ENCODE measurements at places on chromosomes 12 and 14.

DNA sequence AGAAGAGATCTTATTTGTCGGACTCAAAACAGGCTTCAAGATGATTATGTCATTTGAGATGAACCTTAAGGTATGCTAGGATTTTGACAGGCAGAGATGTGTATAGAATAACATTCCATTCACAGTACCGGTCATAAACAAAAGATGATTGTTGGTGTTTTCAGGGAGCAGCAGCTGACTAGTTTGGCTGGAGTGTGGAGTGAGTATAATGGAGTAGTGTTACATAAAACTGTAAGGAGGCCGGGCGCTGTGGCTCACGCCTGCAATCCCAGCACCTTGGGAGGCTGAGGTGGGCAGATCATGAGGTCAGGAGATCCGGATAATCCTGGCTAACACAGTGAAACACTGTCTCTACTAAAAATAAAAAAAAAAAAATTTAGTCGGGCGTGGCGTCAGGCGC lies 23.9 kb downstream of the SERPINA10 start:
- DNase-seq = no peak

GRCh38 chr14:104386151-104386841 lies 193.3 kb upstream of the C14orf180 start:
- DNase-seq = no peak

- DNase-seq = no peak
These were observed 2.1 kb downstream of the USP5 start for GRCh38 chr12:6854036-6854435.

- DNase-seq = no peak
These were observed 337.5 kb downstream of the FLRT2 start for GRCh38 chr14:85867450-85867849.

- no peak for DNase-seq
These were observed 183.8 kb upstream of the HIF1A start for GRCh38 chr14:61511558-61511948.

GRCh38 chr12:132622437-132623071 lies 4.0 kb downstream of the P2RX2 start:
- DNase-seq = no peak

DNA sequence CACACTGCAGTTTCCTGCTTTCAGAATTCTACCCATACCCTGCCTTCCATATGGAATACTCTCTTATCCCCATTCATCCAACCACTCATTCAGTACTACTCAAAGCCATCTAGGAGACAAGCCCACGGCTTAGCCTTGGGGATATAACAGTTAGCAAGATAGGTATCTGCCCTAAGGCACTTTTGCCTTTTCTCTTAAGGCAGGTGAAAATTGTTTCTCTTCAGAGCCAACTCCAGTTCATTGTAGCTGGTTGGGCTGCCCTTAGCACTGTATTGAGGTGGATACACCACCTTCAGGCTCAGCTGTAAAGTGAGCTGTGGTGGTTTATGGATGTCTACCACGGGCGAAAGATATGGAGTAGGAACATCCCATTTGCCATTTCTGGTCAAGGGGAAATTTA lies 729.7 kb upstream of the TBX3 start:
- DNase-seq = no peak

DNA sequence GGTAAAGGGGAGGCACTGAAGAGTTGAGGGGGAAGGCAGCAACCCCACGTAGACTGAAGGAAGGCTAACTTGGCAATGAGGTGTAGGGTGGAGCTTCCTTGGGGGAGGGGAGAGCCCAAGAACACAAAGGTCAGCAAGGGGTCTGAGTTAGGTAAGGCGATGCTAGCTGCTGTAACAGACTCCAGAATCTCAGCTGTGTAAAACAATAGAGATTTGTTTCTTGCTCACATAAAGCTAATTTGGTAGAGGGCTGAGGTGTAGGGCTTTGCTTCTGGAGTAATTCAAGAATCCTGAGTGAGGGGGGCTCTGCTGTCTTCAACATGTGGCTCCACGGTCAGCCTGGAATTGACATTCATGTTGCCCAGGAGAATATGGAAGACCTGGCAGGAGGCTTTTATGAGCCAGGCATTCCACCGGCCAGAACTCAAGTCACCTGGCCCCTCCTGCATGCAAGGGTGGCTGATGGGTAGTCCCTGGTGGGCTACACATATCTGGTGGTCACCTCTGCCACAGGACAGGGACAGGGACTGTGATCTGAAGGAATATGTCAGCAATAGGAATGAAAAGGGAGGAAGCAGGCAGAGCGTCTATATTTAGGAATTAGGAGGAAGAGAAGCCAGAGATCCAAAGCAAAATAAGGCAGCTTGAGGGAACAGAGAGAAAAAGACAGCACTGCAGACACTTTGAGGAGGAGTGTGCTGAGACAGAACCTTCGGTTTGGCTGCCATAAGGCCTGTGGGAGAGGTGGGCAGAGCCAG lies 153.7 kb downstream of the ZFP36L1 start:
- DNase-seq = no peak

DNA sequence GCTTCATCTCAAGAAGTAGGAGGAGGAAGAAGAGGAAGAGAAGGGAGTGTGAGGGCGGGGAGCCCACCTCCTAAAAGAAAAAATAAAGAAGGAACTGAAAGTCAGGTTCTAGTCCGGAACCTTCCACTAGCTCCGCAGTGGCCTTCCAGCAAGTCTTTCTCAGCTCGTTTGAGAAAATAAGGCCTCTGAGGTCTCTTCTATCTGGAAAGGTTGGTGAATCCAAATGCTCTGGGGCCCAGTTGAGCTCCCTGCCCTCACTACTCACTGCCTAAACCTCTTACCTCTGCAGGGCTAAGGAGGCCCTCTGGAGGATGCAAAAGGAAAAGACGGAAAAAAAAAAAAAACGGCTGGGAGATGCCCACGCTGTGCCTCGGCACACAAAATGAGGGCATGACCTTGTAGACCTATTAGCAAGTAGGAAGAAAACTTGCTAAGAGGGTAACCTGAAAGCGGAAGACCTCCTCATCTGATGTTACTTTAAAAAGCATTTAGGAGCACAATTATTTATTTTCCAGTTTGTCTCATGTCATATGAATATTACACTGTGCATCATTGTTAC lies 35.9 kb downstream of the FBLN5 start:
- DNase-seq = no peak

GRCh38 chr12:110860833-110861296 lies 14.1 kb downstream of the CCDC63 start:
- no peak for DNase-seq

DNA sequence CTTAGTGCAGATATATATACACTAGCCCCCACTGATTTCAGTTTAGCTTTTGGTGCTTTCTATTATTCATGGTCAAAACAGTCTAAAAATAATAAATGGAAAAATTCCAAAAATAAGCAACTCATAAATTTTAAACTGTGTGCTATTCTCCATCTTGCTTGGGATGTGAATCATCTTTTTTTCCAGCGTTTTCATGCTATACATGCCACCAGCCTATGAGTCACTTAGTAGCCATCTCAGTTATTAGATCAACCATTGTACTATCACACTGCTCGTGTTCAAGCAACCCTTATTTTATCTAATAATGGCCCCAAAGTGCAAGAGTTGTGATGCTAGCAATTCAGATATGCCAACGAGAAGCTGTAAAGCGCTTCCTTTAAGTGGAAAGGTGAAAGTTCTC lies 73.9 kb upstream of the KRR1 start:
- no peak for DNase-seq

GRCh38 chr14:90603841-90604240 lies 207.0 kb downstream of the CALM1 start:
- no peak for DNase-seq

GRCh38 chr14:76168531-76168930 lies 16.8 kb downstream of the GPATCH2L start:
- no peak for DNase-seq

GRCh38 chr14:53807542-53807941 lies 149.1 kb downstream of the BMP4 start:
- DNase-seq = no peak

DNA sequence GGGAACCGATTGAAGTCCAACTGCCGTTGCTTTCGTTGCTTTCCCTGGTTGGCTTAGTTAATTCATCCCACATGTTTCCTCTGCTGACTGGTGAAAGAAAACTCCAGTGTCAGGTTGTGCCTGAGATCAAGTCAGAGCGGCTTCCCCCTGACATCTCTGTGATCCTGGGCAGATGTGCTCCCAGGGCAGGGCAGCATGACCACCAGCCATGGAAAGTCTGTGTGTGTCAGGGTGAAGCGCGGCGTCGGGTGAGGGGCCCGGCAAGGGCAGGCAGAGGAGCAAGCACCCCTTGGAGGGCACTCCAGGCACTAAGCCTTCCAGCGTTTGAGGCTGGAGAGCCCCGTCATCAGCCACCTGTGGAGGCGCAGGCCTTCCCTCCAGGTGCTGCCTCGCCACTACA lies 54.5 kb upstream of the IGF1 start:
- no peak for DNase-seq

DNA sequence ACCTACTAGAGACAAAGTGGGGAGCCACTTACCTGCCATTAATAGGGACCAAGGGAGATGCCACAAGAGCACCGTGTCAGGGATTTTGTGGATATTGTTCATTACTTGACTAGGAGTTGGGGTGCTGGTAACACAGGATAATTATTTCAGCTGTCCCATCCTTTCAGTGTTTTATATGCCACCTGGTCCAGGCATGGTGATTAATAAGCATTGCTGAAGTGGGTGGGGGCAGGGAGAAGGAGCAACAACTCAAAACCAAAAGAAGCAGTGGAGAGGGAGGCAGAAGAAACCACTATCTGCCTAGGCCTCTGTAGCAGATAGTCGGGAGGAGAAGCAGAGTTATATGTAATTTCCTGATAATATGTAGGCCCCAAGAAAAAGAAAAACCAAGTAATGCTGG lies 184.6 kb downstream of the NPAS3 start:
- DNase-seq = no peak

DNA sequence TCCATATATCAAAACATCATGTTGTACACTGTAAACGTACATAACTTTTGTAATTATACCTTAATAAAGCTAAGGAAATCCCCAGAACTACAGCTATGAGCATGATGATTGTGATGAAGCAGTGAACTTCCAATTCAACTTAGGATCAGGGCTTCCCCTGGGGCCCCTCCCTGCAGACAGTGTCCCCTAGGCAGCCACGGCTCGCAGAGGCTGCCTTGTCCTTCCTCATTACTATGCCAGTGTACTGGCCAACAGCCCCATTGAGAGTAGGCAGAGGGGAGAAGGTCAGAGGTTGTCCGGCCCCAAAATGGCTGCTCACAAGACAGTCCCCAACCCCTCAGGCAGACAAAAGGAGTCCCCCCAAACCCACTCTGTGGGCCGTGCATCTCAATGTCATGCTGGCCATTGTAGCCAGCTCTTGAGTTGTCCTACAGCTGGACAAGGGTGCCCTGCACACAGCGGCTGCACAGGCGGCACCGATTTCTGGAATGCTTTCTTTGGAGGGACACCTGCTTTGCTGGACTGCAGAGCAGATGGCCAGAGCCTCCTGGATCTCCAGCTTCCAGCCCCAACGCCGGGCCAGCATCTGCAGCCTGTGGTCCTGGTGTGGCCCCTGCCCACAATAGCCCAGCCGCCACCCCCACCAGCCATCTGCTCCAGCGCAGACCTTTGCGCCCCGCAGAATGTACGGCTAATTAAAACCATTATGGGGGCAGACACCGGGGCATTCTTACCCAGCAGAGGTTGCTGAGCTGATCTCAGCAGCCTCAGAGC lies 46.1 kb downstream of the NIN start:
- DNase-seq = no peak

- no peak for DNase-seq
These were observed 80.3 kb upstream of the NOS1 start for GRCh38 chr12:117441751-117442150.

- DNase-seq = no peak
These were observed 72.9 kb upstream of the FRMD6 start for GRCh38 chr14:51578853-51579252.

DNA sequence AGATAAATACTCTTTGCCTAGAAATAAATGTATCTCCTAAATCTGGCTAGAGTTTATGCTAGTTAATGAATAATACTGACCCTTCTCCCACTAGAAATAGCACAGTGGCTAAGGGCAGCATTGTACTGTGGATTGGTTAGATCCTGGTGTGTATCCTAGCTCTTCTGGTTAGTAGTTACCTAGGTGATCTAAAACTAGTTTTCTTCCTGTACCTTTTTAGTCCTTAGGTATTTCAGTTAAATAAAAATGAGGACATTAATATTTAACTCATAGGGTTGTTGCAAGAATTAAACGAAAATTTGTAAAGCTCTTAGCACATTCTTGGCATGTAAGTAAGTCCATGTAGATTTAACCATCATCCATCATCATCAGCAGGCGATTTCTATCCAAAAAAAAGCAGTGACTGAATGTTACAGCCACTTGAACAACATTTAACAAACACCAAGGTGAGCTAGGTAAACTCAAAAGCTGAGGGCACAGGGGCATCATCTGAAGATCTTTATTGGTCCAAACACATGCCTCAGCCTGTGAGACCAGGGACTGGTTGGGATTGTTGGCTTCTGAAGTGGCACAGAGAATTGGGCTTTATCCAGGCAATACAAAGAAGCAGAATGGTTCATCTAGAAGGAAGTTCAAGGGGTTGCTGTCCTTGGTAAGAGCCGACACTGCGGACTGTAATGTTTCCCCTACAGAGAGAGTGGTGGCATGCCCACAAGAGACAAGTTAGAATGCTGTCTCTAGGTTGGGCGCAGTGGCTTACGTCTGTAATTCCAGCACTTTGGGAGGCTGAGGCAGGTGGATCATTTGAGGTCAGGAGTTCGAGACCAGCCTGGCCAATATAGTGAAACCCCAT lies 100.8 kb downstream of the GAS2L3 start:
- no peak for DNase-seq

DNA sequence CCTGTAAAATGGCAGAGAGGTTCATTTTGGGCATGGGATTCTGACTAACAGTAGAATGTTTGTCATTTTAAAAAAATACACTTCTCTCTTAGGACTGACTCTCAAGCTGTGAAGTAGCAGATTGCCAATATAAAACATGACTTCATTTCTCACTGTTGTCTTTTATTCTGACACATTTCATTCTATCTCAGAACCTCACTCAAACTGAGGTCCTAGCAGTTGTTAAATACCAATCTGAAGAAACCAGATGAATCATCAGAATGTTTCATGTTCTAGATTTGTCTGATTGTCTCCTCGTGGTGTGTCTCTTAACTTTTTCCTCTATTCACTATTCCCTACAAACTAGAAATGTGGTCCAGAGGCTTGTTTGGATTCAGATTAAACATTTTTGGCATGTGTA lies 276.5 kb upstream of the NPAS3 start:
- DNase-seq = no peak

DNA sequence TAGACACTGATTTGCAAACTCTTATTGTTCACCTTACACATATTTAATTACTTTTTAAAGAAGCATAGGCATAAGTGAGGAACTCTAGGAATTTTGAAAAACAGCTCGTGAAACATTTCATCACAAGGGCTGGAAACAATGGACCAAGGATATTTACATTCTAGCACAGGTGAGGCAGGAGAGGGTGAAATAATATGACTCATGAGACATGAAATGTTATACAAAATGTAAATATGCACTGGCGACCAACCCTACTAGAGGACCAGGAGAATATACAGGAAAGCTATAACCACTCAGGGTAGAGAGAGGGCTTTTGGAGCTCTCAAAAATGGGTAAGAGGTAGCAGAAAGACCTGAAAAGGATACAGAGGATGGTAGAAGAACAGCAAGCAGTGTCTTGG lies 115.3 kb downstream of the PTGER2 start:
- DNase-seq = no peak

Measured in mesothelial cell of epicardium (in vitro differentiated cells).